ENCODE measurements at places on chromosomes 6 and 20.

DNA sequence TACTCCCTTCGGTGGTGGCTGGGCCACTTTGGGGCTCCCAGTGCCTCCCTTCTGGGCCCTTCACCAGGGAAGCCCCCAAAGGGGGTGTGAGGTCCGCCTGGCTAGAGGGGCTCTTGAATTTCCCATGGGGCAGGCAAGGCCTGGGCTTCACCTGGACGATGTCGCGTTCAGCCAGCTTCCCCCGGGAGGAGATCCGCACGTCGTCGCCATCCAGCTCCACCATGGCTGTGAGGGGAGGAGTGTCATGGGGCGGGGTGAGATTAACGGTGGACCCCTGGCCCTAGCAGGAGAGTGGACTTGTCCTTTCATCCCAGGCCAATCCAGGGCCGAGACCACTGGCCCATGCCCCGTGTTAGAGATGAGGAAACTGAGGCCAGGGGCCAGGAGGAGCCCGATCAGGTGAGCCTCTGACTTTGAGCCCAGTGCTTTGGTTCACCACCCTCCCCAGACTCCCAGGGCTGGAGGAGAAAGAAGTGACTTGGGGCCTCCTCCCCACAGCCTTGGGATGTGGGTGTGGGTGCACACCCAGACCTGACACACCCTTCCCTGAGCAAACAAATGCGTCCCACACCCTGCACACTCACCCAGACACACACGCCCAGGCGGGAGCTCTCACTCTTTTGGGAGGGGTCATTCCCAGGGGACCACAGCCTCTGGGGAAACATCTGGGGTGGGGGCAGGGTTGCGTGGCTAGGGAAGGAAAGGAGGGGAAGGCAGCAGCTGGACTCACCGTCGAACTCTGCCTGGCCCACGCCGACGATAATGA lies 46.1 kb downstream of the RAB44 start:
- no peaks in the 10 kb centered on the region for H3K27me3 ChIP-seq
- no peak for DNase-seq
- peaks cover 19% of the 10 kb centered on the region for H3K4me1 ChIP-seq
- H3K27ac ChIP-seq = no peak overlapping the region
- H3K36me3 ChIP-seq = no peaks in the 10 kb centered on the region

DNA sequence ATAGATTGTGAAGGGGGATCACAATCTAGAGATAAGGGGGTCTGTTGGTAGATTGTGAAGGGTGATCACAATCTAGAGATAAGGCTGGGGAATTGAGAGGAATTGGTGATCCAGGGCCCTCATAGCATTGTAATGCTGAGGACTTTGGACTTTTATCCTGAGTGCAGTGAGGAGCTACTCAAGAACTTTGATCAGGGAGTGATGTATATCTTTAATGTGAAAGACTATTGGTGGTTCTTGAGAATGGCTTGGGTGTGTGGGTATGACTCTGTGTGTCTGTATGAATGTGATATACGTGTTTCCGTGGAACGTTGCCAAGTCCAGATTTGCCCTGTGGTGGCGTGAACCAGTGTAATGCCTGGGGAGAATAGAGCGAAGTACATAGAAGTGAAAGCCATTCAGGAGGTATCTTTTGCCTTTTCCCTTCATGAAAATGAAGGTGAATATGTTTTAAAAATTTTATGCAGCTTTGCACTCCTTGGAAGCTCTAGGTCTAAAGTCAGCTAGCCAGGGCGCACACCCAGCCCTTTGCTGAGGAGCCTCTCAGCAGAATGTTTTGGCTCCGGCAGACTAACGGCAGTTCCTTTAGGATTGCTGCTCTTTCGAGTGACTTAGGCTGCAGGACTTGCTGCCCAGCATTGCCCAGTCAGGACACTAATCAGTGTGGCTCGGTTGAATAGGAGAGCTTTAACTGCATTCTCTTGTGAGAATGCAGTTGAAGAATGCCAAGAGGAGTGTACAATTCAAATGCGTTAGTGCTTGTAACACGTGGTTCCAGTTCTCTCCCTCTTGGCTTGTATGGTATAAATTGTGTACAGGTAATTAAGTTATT lies 3.5 kb downstream of the ZFAND3 start:
- peak overlapping the region; percentile 32 for H3K27ac ChIP-seq
- no peak for DNase-seq
- no peak overlapping the region for H3K4me3 ChIP-seq
- no peaks in the 10 kb centered on the region for H3K27me3 ChIP-seq
- H3K36me3 ChIP-seq = no peaks in the 10 kb centered on the region

GRCh38 chr20:34544109-34544796 lies 14.3 kb upstream of the MAP1LC3A start:
- DNase-seq = no peak
- peak overlapping the region; percentile 23 for H3K4me3 ChIP-seq
- H3K27ac ChIP-seq = no peak overlapping the region
- H3K36me3 ChIP-seq = peaks cover 20% of the 10 kb centered on the region
- H3K27me3 ChIP-seq = no peaks in the 10 kb centered on the region
- H3K4me1 ChIP-seq = no peaks in the 10 kb centered on the region

- DNase-seq = no peak
- peak overlapping the region; percentile 85 for H3K4me3 ChIP-seq
- H3K4me1 ChIP-seq = peaks cover 11% of the 10 kb centered on the region
- H3K27ac ChIP-seq = peak overlapping the region; percentile 92
- H3K36me3 ChIP-seq = no peaks in the 10 kb centered on the region
Measured at GRCh38 chr6:144217264-144217663, 66.9 kb downstream of the STX11 start.

GRCh38 chr6:78810146-78810545 lies 57.2 kb upstream of the IRAK1BP1 start:
- peaks cover 21% of the 10 kb centered on the region for H3K4me1 ChIP-seq
- H3K4me3 ChIP-seq = no peak overlapping the region
- no peaks in the 10 kb centered on the region for H3K27me3 ChIP-seq
- H3K36me3 ChIP-seq = no peaks in the 10 kb centered on the region
- H3K27ac ChIP-seq = peak overlapping the region; percentile 40

DNA sequence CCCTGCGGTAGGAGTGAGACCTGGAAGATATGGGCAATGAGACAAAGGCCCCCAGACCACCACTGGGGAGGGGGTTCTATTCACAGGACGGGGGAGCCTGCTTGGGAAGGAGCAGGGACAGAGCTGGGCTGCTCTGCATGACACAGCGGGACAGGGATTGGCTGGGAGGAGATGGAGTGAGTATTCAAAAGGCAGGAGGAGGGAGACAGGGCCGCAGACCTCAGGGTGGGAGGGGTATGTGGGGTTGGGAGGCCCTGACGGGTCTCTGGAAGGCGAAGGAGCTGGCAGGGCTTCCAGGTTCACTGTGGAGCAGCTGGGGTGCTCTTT lies 60.8 kb upstream of the RPS6KA2 start:
- H3K27ac ChIP-seq = no peak overlapping the region
- DNase-seq = no peak
- no peaks in the 10 kb centered on the region for H3K4me1 ChIP-seq
- no peak overlapping the region for H3K4me3 ChIP-seq
- no peaks in the 10 kb centered on the region for H3K36me3 ChIP-seq

DNA sequence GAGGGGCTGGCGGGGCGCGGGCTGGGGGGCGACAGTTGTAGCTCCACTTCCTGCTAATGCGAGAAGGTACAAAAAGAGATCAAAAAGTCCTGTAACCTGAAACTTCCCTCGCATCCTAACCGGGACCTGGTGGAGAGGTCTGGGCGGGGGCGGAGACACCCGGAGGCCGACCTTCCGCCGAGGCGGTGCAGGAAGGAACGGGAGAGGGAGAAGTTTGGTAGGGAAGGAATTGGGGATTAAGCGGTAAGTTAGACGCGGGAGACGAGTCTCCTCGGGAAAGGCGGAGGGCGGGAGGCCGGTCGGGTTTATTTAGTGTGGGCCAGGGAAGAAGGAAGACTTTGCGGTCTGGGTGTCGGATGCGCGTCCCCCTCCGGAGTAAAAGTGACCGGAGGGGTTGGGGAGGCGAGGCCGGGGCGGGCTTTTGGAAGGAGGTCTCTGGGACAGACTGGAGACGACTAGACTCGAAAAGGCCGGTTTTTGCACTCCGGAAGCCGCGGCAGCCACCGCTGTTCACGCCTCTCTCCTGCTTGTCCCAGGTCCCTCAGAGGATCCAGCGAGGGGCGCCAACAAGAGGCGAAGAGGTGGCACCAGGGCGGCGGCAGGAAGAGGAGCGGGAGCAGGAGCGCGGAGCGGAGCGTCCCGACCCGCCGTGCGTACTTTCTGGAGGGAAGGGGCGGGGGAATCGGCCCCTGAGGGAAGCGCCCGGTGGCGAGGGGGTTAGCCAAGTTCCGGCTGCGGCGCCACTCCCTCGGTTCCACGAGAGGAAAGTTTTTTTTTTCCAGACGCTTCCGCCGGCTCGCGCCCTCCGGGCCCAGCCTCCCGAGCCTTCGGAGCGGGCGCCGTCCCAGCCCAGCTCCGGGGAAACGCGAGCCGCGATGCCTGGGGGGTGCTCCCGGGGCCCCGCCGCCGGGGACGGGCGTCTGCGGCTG lies 734 bp downstream of the TPBG start:
- no peak for DNase-seq
- H3K4me3 ChIP-seq = peak overlapping the region; percentile 81
- H3K27ac ChIP-seq = peak overlapping the region; percentile 92
- H3K36me3 ChIP-seq = no peaks in the 10 kb centered on the region
- H3K27me3 ChIP-seq = no peaks in the 10 kb centered on the region

GRCh38 chr20:46690219-46691106 lies 1.2 kb upstream of the TP53RK start:
- H3K27me3 ChIP-seq = no peaks in the 10 kb centered on the region
- peak overlapping the region; percentile 96 for H3K27ac ChIP-seq
- H3K4me1 ChIP-seq = peaks cover 41% of the 10 kb centered on the region
- H3K4me3 ChIP-seq = peak overlapping the region; percentile 93
- peaks cover 14% of the 10 kb centered on the region for H3K36me3 ChIP-seq

- H3K36me3 ChIP-seq = no peaks in the 10 kb centered on the region
- no peak overlapping the region for H3K27ac ChIP-seq
- H3K27me3 ChIP-seq = no peaks in the 10 kb centered on the region
- peaks cover 57% of the 10 kb centered on the region for H3K4me1 ChIP-seq
- no peak overlapping the region for H3K4me3 ChIP-seq
Measured at GRCh38 chr20:62156254-62156556, 12.6 kb downstream of the SS18L1 start.

DNA sequence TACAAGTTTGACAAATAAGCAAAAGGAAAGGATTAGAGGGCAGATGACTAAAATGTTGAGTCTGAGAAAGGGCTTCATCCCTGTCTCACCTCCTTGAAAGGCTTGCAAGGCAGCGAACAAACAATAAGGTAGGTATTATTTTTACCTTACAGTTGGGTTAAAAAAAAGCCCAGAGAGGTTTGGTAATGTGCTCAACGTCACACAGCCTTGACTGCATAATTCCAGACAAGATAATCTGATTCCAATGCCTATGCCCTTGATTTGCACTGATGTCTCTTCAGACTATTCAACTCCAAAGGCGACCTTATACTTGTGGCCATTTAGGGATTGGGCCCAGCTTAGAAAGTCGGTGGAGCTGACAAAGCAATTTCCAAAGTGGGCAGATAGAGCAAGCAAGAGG lies 1.7 kb downstream of the ARG1 start:
- H3K27ac ChIP-seq = no peak overlapping the region
- no peaks in the 10 kb centered on the region for H3K27me3 ChIP-seq
- no peak overlapping the region for H3K4me3 ChIP-seq
- no peaks in the 10 kb centered on the region for H3K36me3 ChIP-seq
- no peaks in the 10 kb centered on the region for H3K4me1 ChIP-seq

GRCh38 chr6:126914801-126915200 lies 203.7 kb upstream of the RSPO3 start:
- H3K4me3 ChIP-seq = no peak overlapping the region
- H3K4me1 ChIP-seq = no peaks in the 10 kb centered on the region
- DNase-seq = no peak
- no peaks in the 10 kb centered on the region for H3K36me3 ChIP-seq
- no peaks in the 10 kb centered on the region for H3K27me3 ChIP-seq

- H3K4me1 ChIP-seq = no peaks in the 10 kb centered on the region
- H3K36me3 ChIP-seq = no peaks in the 10 kb centered on the region
- no peaks in the 10 kb centered on the region for H3K27me3 ChIP-seq
- H3K27ac ChIP-seq = no peak overlapping the region
- no peak overlapping the region for H3K4me3 ChIP-seq
Measured at GRCh38 chr6:8651998-8652397, 216.7 kb upstream of the SLC35B3 start.

GRCh38 chr20:45408646-45409213 lies 641 bp downstream of the DBNDD2 start:
- H3K4me3 ChIP-seq = peak overlapping the region; percentile 83
- no peak for DNase-seq
- peaks cover 33% of the 10 kb centered on the region for H3K4me1 ChIP-seq
- peaks cover 5% of the 10 kb centered on the region for H3K36me3 ChIP-seq

GRCh38 chr20:9011121-9011520 lies 57.8 kb upstream of the PLCB4 start:
- H3K27ac ChIP-seq = no peak overlapping the region
- no peaks in the 10 kb centered on the region for H3K36me3 ChIP-seq
- no peak for DNase-seq
- H3K4me1 ChIP-seq = no peaks in the 10 kb centered on the region
- no peaks in the 10 kb centered on the region for H3K27me3 ChIP-seq
- no peak overlapping the region for H3K4me3 ChIP-seq

GRCh38 chr6:148520109-148520841 lies 177.6 kb downstream of the SASH1 start:
- peak overlapping the region; percentile 48 for H3K27ac ChIP-seq
- H3K36me3 ChIP-seq = peaks cover 95% of the 10 kb centered on the region

DNA sequence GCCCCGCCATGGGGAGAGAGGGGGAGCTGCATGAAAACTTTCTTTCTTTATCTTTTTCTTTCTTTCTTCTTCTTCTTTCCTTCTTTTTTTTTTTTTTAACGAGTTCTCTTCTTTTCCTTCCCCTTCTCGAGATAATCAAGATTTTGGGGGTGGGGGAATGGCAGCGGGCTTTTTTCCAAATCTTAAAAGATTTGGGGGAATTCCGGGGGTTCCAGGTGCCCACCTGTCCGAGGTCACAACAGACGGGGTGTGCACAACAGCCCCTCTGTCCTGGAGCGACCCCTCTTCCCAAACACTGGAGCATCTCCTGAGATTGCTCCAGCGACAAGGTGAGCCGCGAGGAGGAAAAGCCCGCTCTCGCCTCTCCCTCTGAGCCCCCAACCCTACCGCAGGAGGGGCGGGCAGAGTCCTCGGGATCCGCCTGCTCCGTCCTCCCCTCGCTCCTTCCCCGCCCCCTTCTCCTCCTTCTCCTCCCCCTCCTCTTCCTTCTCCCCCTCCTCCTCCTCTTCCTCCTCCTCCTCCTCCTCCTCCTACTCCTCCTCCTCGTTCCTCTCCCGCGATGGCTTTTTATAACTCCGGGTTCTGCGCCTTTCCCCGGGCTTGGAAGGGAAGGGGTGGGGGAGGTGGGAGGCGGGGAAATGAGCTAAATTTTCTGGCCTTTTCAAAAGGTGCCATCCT lies 689 bp upstream of the KCNB1 start:
- H3K27ac ChIP-seq = peak overlapping the region; percentile 40
- no peak for DNase-seq
- no peaks in the 10 kb centered on the region for H3K36me3 ChIP-seq
- H3K4me3 ChIP-seq = peak overlapping the region; percentile 48
- H3K4me1 ChIP-seq = peaks cover 10% of the 10 kb centered on the region

DNA sequence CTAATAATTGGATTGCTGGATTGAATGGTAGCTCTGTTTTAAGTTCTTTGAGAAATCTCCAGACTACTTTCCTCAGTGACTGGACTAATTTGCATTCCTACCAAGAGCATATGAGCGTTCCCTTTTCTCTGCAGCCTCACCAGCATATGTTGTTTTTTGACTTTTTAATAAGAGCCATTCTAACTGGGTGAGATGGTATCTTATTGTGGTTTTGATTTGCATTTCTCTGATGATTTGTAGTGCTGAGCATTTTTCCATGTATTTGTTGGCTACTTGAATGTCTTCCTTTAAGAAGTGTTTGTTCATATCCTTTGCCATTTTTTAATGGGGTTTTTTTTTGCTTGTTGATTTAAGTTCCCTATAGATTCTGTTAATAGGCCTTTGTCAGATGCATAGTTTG lies 94.7 kb upstream of the AHI1 start:
- DNase-seq = no peak
- no peaks in the 10 kb centered on the region for H3K27me3 ChIP-seq
- no peak overlapping the region for H3K27ac ChIP-seq
- no peak overlapping the region for H3K4me3 ChIP-seq
- no peaks in the 10 kb centered on the region for H3K4me1 ChIP-seq

Measured in esophagus squamous epithelium (tissue), 5 donors.